ENCODE measurements at places on chromosomes 13 and 19.

- DNase-seq: no peak
These were observed 292.6 kb downstream of the TDRD3 start for GRCh38 chr13:60689571-60689970.

DNA sequence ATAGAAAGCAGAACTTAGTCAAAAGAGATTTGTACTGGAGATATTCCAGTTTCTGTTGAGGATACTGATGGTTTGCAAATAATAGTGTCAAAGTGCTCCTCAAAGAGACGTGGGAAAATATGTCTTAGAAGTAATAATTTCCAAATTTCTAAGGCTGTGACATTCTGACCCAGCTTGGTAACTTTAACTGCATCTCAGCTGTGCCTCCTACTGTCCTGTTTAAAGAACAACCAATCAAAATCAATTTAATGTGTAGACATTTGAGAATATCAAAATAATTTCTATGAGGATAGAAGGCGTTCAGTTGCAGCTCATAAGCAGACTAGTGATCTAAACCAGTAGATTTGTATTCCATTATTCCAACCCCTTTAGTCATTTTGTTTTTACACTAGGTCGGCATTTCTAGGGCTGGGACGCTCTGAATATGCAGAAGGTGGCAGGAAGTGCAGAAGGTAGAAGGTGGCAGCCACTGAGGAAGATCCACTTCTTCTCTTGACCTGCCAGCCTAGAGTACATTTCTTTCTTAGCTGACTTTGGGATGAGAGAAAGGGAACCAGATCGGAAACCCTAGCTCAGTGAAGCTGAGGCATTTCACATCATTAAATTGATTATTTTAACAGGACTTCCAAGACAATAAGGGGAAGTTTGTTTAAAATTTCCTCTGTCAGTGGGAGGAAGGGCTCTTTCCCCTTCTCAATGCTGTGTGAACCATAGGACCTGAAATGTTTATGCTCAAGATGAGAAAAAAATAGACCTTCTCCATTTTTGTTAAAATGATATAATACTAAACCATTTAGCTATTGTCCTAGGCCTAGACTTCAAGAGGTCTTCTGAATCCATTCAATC is 67.5 kb downstream of the COL4A1 start:
- DNase-seq: no peak

DNA sequence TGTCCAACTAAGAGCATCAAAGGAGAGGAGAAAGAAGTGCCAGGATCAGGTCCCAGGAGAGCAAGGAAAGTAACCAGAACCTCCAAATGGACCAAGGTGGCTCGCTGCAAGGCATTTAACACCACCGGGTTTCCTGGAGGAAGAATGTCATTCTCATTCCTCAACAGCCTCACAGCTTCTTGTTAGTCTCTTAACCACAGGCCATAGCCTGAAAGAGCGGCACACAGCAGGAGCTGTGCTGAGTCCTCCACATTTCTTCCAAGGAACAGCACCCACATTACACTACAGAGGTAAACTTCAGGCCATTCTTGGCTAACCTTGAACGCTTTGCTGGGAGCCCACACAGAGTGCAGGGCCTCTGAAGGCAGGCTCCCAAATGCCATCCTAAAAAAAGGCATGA is 23.6 kb downstream of the DOCK9 start:
- DNase-seq: no peak

- no peak for DNase-seq
These were observed 629.9 kb downstream of the DIAPH3 start for GRCh38 chr13:59533561-59534555.

DNA sequence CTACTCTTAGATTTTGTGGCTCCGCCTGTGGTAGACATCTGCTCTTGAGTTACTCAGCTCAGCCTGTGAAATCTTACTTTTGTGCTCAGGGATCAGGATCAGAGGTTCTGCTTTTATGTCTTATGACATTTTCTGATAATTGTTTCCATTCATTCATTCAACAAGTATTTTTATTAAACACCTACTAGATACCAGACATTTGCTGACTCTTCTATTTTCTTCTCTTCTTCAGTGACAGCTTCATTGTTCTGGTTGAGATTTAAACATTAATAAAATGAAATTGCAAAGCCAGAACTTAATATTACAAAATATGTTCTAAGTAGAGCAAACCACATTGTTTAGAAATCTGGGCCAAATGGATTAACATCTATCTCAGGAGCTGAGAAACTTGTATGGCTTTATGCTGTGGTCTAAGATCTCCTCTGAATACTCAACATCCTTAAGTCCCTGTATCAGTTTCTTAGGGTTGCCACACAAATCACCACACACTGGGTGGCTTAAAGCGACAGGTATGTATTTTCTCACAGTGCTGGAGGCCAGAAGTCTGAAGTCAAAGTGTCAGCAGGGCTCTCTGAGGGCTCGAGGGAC is 15.8 kb upstream of the MICU2 start:
- no peak for DNase-seq

DNA sequence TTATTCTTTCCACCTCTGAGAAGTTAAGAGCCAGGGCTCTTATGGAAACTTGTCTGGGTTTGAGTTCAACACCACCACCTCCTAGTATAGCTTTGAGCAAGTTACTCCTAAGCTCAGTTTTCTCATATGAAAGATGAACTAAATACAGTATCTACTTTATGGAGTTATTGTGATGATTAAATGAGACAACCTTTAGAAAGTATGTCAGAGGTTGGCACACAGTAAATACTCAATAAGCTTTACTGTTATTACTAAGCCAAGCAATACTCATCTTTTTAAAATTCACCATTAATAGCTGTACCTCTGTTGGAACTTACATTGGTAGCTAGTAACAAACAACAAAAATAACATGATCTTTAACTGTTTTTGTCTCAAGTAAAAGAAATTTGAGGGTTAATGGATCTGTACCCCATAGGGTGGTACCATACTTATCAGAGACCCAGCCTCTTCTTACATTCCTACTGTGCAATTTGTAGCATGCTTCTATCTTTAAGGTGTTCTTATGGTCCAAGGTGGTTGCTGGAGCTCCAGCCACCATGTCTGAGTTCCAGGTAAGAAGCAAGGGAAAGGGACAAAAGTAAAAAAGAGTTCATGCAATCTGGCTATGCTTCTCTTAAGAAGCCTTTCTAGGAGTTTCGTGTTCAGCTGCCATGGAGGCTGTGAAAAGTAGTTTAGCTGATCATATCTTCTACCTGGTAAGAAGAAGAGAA is 24.1 kb upstream of the NDFIP2 start:
- DNase-seq: no peak

DNA sequence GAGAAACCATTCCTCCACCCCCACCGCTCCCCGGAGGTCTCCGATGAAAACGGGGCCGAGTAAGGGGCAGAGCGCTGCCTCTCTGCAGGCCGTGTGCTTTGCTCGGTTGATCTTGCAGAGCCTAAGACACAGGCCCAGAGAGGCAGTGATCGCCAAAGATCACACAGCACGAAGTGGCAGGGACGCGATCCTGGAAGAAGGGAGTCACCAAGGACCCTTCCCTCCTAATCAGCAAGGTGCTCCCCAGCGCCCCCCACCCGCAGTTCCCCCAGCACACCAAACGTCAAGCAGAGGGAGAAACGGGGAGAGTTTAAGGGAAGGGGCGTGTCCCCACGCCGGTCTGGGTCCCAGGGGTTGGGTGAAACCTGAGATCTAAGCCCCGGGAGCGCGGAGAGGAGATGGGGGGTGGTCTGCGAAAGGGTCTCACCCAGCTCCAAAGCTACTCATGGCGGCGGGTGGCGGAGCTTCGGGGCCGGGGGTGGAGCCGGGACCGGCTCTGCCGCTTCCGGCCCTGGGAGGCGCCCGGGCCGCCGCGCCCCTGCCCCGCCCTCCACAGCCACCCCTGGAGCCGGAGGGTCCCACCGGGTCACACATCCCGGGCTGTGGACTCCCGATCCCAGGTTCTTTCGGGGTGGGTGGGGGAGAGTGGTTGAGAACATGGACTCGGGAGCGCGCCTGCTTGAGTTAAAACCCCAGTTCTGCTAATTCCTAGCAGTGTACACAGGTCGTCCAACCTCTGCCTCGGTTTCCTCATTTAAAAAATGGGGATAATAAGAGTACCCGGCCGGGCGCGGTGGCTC is at the start of gene EML2:
EML2 (minus strand) TSS at position 468 of the 800 bp plus-strand sequence; CDS start at position 447, 21 bp downstream.
- peak; percentile 37 for DNase-seq

DNA sequence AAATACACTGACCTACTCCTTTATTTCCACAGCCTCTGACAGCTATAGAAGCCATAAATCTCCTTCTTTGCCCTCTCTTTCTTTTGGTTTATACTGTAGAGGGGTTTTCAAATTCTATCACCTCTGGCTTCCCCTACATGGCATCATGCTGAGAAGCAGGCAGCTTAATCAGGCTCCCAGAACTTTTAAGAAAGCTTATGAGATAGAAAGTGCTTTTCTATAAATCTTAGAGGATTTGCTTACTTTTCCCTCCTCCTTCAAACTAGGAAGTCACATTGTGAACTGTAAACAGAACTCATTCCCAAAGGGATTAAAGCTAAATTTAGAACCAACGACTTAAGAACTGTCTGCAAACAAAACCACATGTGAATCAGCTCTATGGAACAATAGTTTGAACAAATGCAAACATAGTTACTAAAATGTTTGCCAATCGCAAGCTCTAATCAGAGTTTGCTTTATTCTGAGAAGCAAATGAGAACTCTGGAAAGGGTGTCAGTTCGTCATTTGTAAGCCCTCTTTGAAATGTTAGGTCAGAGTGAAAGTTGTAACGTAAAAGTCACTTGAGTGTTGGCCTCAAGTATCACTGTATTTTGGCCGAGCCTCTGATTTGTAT is 344.1 kb downstream of the RFC3 start:
- no peak for DNase-seq

DNA sequence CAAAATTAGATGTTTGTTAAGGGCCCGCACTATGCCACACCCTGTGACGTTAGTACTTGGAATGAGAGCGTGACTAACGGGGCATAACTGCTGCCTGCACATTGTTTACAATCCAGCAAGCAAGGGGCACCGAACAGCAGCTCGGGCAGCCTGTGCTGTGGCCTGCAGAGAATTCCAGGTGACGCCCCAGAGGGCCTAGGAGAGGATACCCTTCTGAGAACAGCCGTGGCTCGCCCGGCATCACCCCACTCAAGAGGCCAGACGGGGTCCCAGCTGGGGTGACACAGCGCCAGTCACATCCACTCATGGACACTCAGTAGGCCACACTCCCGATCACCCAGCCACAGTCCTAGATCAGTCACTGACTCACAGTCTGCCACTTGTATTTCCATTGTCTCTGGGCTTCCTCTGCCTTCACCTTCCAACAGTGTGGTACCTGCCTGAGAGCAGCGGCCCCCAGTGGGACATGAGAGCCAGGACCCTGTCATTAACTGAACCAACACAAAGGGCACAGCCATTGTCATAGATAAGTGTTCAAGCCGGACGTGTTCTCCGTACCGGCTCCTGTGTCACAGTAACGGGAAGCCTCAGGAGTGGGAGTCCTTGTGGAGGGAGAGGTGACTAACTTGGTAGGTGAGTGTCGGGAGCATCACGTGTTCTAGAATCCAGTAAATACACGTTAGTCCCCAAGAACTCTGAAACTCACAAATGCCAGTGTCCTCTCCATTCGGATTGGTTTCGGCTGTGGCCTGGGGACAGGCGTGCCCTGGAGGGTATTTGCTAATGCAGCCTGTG is 7.5 kb downstream of the ZNF331 start:
- no peak for DNase-seq

GRCh38 chr19:2668175-2668763 is 34.2 kb downstream of the GNG7 start:
- DNase-seq: no peak

DNA sequence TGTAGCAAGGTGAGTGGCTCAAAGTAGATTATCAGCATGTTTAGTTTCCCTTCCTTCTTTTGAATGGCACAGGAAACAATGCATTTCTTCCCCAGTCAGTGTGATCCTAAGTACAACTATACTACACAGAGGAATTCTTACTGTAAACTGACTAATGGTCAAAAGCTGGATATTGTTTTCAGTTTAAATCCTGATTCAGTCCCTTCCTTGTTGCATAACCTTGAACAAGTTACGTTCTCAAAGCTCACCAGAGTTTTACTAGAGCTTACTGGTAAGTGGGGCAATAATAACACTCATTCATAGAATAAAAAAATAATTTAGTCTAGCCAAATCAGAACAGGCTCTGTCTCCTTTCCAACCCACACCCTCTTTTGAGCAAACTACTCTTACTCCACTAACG is 180.1 kb downstream of the POSTN start:
- DNase-seq: no peak

DNA sequence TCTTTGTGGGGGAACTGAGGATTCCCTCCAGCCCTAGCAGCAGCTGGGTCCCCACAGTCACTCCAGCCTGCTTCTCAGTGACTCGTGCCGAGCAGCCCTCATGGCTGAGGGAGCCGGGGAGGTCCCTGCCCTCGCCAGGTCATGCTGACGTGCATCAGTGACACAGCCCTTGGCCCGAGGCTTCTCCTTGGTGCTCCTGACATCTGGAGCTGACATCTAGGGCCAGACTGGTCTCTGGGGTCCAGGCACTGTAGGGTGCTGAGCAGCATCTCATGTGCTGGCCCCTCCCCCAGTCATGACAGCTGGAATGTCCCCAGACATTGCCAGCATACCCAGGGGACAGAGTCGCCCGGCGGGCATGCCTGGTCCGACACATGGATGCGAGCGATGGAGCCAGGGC is 14.4 kb downstream of the COMP start:
- no peak for DNase-seq

GRCh38 chr19:2429917-2430535 is 2.6 kb upstream of the TIMM13 start:
- no peak for DNase-seq

DNA sequence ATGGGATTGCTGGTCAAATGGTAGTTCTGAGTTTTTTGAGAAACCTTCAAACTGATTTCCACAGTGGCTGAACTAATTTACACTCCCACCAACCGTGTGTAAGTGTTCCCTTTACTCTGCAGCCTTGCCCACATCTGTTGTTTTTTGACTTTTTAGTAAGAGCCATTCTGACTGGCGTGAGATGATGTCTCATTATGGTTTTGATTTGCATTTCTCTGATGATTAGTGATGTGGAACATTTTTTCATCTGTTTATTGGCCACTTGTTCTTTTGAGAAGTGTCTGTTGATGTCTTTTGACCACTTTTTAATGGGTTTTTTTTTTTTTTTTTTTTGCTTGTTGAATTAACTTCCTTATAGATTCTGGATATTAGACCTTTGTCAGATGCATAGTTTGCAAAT is 4.3 kb downstream of the CAB39L start:
- no peak for DNase-seq

GRCh38 chr13:28551498-28551895 is 56.6 kb upstream of the FLT1 start:
- no peak for DNase-seq

- no peak for DNase-seq
These were observed 86.5 kb downstream of the ATP11A start for GRCh38 chr13:112776354-112776753.
